ENCODE measurements at places on chromosomes 3 and 15. TPM values are rescaled to one million over a fixed set of nuclear protein-coding genes. Genes with fewer than 3 reads are reported as not detected.

The P2RY1 gene
- total RNA-seq: 8.8 TPM

DNA sequence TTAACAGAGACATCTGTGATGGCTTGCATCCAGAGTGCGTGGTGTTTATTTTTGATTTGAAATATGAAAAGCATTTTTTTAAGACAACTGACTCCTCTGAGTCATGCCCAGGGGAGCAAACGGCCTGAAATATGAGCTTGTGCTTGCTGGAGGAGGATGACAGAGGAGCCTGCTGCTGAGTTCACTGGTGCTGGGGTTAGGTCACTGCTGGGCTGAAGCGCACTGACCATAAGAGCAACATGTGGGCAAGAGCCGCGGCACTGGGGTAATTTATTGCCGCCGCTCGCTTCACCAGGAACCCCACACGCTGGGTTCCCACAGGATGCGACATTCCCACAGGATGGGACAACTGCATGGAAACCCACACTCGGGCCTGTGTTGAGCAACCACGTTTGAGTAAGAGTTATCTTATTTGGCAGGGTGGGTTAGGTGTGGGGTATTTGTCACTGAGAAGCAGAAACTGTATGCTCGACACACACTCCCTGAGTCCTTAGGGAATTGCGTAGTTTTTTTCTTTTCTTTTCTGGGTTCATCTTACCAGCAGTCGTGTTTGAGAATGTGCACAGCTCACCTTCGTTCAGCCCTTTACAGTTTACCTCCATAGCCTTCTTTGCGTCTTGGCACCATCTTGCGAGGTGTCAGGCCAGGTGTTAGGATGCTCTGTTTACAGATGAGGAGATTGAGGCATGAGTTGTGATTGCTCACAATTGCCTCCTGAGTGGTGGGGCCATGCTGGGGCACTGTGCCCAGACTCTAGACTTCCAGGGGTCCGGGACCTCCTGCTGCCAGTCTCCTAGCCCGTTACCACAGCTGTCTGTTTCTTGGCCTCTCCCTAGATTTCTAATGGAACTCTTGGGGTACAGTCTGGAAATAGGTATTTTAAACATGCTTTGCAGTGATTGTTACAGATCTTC is 60.4 kb downstream of the SMAD3 start:
- DNase-seq: peak; percentile 54

DNA sequence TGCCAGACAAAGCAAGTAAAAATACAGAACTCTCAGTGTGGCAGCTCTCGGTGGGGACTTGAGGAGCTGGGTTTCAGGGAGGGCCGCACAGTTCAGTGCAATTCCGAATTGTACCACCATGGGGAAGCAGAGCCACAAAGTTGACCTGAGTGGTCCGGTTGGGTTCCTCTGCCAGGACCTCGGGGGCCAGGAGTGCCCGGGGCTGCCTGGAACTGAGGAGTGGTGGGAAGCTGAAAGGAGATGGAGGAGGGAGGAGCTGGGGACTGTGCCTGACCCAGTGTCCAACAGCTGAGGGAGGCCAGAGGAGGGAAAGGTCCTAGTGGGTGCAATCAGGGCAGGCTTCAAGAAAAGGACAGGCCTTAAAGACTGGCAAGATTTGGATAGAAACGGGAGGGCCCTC is 32.2 kb upstream of the TRH start:
- DNase-seq: no peak

- no peak for DNase-seq
Measured at GRCh38 chr3:190855151-190855550, 7.3 kb downstream of the GMNC start.

The TBC1D2B gene
- total RNA-seq: 63.3 TPM

GRCh38 chr15:38622304-38622703 is 57.7 kb upstream of the RASGRP1 start:
- no peak for DNase-seq

GRCh38 chr3:57100046-57100695 is 39.7 kb downstream of the SPATA12 start:
- no peak for DNase-seq
